ENCODE measurements at places on chromosomes 6 and 20.

GRCh38 chr6:83384751-83385150 lies 46.1 kb downstream of the ME1 start:
- DNase-seq: no peak

DNA sequence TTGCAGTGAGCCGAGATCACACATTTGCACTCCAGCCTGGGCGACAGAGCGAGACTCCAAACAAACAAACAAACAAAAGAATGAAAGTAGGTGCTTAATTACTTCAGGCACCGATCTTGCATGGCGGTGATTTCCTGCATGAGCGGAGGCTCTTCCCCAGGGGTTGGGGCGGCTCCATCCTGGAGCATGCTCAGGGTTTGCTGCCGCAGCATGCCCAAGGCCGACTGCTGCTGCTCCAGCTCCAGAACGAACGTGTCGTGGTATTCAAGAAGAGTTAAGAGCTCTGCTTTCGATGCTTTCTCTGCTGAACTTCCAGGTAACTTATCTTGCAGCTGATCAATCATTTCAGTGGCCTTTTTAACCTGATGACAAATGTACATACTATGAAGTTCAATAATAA lies 313.8 kb downstream of the SYNE1 start:
- no peak for DNase-seq

- no peak for DNase-seq
Observed at GRCh38 chr6:30601815-30602641, 15.0 kb downstream of the PPP1R10 start.

DNA sequence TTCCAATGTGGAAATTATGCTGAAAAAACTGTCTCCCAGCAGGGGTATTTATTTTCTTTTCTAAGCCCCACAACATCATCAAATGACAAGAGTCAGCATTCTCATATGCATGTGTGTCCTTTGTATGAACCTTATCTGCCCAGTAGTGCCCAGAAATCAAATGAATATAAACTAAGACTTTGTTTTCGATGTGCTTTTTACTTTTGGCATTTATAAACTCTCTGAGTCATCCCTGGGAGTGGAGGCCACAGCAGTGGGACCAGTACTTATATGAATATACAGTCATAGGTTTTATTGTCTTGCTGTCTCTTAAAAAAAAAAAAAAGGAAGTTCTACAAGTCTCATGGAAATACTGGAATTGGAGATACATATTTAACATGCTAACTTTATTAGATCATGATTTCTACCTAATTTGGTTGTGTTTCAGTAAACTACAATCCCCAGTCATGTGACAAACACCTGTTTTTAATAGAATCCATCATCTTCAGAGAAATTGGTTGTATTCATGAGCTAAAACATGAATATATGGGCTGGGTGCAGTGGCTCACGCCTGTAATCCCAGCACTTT lies 99.2 kb upstream of the TMEM181 start:
- peak; percentile 52 for DNase-seq

GRCh38 chr6:111527367-111527766 lies 44.3 kb upstream of the REV3L start:
- no peak for DNase-seq

DNA sequence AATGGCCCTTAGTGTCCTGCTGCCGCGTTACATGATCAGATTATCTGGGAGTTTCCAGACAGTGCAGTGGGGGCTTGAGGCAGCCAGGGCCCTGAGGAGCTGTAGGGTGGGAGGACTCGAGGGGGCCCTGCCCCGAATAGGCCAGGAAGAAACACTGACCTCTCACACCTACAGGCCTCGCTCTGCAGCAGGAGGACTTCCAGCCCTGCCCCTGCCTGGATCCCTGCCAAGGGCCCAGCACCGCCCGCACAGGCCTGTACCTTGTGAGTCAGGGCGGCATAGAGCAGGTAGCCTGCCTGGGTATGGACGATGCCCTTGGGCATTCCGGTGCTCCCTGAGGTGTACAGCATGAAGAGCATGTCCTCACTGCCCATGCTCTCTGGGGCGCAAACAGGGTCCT lies 30.1 kb upstream of the APMAP start:
- no peak for DNase-seq

DNA sequence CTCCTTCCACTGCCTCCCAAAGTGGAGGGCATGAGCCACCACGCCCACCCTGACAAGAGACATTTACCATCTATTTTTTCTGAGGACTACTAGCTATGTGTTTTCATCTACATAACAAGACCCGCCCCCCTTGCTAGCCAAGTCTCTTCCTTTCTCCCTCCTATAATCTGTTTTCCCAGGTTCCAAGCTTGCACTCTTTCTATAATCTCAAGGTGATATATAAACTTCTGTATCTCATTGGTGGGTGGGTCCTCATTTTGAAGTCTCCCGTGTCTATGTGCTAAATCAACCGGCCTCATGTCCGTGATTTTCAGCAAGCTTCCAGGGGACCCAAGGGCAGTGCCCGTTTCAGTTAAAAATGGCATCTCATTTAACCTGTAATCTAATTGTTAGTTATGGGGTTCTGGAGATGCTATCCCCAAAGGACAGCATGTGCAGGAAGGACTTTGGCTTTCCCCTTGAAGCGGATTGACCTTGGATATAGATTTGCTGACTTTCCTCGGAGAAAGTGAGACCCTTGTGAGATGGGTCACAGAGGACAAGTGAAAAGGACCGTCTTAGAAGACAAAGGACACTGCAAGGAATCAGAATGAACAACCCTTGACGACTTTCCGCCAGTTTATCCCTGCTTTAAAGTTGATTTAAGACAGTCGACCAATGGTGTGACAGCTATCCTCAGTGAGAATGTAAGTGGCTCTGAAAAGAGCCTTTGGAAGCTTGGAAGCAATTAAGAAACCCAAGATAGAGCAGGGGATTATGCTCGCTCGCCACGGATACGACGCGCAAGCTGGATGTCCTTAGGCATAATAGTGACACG lies 22.4 kb downstream of the OR2B2 start:
- DNase-seq: no peak

- no peak for DNase-seq
Observed at GRCh38 chr6:119347466-119348095, 2.0 kb downstream of the MAN1A1 start.

GRCh38 chr20:39040116-39040515 lies 78.0 kb downstream of the DHX35 start:
- no peak for DNase-seq

- peak; percentile 61 for DNase-seq
Observed at GRCh38 chr6:168035098-168035660, 37.7 kb downstream of the KIF25 start.

- DNase-seq: peak; percentile 63
Observed at GRCh38 chr6:20906945-20907344, 372.7 kb downstream of the CDKAL1 start.

DNA sequence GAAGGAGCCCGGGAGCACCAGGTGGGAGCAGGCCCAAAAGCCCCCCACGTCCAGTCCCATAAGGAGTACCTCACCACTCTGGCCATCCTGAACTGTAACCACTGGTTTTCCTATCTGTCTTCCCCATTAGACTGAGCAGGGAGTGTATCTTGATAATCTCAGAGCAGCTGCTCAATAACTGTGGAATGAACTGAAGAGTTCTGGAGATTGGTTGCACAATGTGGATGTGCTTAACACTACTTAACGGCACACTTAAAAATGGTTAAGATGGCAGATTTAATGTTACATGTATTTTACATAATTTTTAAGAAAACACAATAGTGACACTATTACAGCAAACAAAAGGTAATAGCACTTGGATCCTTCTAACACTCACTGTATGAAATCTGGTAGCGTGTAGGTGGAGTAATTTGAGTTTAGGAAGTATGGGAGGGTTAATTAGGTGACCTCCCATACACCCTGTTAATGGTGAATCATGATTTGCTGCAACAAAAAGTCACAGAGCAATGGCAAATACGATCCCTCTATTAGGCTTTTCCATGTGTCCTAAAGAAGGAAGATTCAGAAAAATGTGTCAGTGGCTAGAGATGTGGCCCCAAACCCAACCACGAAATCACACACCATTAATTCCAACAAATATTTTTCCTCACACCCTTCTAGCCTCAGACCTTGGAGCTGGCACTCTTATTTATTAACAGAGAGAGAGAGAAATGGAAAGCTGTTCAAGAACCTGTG lies 18.4 kb downstream of the TRAM2 start:
- DNase-seq: no peak

GRCh38 chr20:46802722-46803121 lies 91.9 kb upstream of the EYA2 start:
- no peak for DNase-seq

DNA sequence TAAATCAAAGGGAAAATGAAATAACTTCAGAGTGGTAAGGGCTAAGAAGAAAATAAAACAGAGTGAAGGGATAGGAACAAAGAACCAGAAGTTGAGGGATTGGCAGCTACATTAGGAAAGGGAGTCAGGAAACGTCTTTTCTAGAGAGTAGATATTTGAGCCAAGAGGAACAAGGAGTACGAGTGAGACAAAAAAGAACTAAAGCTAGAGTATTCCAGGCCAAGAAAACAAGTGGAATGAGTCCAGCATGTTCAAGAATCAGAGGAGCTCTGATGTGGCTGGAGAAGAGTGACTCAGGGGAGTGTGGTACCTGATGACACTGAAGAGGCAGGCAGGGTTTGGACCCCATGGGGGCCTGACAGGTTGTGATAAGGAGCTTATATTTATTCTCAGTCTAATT lies 66.3 kb downstream of the CEP162 start:
- no peak for DNase-seq

DNA sequence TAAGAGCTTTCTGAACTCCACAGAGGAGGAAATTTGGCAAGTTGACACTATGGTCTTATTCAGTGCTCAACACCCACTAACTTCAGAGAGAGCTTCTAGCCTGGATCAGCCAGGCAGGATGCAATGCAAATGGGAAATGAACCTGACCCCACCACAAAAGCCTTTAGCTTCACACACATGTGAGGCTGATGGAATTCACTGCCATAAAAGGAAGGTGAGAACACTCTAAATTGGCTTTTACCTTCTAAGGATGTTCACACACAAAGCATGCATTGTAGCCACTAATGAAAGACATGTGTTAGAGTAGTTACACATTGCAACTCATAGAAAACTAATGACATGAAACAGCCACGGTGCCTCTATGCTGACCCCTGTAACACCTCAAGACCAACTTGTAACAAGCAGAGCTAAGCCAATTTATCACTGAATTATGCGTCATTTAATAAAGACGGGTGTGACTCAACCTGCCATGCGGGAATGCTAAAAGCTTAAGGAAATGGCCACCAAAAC lies 262.1 kb downstream of the HACE1 start:
- peak; percentile 94 for DNase-seq

Data from fibroblast of skin of left biceps (primary cell).